SK-N-DZ (cell line): ENCODE measurements at places on chromosomes 16 and 17.
A peak's percentile ranks its signal among the peaks of the same experiment; 100 is the strongest.

- DNase-seq, result no peak
These were observed 313.2 kb upstream of the KCNJ16 start for GRCh38 chr17:69761767-69762321.

- no peak for DNase-seq
These were observed 5.2 kb downstream of the FLCN start for GRCh38 chr17:17231621-17232302.

DNA sequence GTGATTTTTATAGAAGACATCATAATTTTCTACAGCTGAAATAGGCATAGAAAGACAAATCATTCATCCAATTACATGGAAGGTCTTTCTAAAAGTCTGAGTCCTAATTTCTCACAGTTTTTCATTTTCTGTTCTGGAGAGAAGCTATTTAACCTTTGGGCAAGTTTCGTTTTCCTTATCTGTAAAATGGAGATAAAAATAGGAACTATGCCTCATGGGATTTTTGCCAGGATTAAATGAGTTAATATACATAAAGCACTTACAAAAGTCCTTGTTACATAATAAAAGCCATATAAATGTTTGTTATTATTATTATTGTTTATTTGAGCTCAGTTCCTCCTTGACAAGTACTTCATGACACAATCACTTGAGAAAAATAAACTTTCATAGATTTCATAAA lies 121.4 kb downstream of the SKAP1 start:
- DNase-seq, result no peak

DNA sequence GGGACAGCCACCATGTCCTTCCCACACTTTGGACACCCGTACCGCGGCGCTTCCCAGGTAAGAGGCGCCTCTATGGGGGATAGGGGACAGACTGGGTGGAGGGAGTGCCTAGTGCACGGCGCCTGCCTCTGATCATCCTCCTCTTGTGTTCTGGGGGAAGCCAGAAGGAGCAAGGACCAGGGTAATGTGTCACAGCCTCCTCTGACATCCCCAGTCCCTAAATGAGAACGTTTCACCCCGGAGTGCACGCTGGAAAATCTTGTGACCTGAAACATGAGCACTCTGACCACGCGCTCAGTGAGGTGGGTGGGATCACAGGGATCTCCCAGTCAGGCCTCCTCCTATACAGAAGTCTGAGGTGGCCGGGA lies 1.1 kb downstream of the IRX6 start:
- no peak for DNase-seq

GRCh38 chr17:30477774-30478115 lies 537 bp downstream of the GOSR1 start:
- DNase-seq, result no peak

DNA sequence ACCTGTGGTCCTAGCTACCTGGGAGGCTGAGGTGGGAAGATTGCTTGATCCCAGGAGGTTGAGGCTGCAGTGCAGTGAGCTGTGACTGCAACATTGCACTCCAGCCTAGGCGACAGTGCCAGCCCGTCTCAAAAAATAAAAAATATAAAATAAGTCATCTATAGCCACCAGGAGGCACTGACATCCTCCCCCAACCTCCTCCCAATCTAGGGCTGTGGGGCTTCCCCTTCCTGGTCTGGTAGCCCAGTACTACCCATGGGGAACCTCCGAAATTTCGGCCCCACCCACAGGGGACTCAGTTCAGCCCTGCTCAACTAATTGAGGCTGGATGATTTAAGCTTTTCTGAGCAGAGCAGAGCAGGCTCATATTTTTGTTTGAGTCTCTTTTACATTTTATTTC lies 3.2 kb downstream of the ZSCAN10 start:
- DNase-seq, result no peak

GRCh38 chr16:495127-495748 lies 32.3 kb upstream of the CAPN15 start:
- peak; percentile 56 for DNase-seq

GRCh38 chr16:27748868-27749546 lies 199.1 kb downstream of the KATNIP start:
- peak; percentile 40 for DNase-seq

DNA sequence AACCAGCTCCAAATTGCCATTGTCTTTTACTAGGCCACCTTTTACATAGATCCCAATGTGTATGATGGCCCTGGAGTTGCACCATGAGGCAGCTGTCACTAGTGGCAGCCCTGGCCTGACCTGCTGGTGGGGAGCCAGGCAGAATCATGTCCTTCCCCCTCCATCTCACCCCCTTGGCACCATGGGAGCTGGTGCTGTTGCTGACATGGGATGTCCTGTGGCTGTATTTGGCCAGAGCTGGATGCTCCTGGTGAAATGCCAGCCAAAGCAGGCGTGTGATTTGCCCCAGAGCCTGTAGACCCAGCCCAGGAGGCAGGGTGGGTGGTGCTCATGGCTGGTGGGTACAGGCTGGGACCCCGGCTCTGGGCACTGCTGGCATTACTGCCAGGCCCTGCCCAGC lies 18.6 kb downstream of the SLC12A3 start:
- no peak for DNase-seq

DNA sequence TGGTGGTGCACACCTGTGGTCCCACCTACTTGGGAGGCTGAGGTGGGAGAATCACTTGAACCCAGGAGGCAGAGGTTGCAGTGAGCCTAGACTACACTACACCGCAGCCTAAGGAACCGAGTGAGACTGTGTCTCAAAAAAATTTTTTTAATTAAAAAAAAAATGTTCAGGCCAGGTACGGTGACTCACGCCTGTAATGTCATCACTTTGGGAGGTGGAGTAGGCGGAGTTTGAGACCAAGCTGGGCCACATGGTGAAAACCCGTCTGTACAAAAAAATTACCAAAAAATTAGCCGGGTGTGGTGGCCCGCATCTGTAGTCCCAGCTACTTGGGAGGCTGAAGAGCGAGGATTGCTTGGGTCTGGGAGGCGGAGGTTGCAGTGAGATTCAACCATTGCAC lies 3.6 kb upstream of the FAM222B start:
- DNase-seq, result no peak

DNA sequence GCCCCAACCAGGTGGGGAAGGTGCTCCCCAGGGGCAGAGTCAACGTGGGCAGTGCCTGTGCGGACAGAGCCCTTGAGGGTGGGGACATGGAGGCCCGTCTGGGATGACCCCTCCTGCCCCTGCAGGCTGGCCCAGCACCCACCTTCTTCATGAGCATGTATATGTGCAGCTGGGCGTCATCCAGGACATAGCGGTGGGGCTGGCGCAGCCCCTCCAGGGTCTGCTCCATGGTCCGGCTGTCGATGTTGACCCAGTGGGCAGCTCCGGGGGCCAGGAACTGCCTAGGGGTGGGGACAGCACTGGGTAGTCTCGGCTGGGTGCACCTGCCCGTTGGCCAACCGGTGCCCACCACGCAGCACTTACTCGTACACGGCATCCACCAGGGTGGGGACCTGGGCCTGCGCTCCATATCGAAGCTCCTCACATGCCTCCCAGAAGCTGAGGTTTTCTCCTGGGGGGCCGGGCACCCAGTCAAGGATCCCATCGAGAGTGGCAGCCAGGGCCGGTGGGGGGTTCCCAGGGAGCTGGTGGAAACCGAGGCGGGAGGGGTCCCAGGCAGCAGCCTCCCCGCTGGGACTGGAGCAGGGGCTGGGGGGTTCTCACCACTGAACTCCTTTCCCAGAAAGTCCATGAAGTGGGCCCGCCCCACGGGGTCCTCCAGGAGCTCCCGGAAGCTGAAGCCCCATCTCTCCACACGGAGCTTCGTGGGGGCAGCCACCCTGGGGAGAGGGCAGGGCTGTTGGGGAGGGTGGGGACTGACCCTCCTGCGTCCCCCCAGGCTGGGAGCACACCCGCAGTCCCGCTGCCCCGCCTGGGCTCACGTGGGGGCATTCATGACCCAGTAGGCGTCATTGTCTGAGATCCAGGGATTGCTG lies 5.1 kb downstream of the RGS11 start:
- DNase-seq, result no peak

- DNase-seq, result no peak
These were observed 30.9 kb upstream of the SLC25A19 start for GRCh38 chr17:75319904-75320691.

- no peak for DNase-seq
These were observed 66.4 kb downstream of the CEP95 start for GRCh38 chr17:64573214-64573613.

- DNase-seq, result no peak
These were observed 53.7 kb downstream of the AMFR start for GRCh38 chr16:56371660-56371937.

GRCh38 chr16:82846806-82847205 lies 220.0 kb downstream of the CDH13 start:
- DNase-seq, result no peak

GRCh38 chr16:17926866-17927399 lies 409.6 kb downstream of the NPIPA8 start:
- no peak for DNase-seq

DNA sequence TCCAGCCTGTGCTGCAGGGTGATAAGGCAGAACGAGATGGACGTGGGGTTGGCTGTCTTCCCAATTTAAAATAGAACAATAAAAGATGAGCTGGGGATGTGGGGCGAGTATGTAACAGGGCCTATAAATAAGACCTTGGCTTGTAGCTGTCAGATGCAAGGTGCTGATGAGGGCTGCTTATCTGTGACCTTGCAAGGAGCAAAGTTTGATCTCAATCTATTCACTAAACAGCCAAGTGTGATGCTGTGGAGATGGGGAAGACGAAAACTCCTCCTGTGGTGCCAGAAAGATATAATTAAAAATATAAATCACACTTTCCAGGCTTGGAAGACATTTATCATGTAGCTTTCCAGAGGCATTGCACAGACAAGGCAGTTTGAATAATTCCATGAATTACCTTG lies 26.7 kb upstream of the TEX2 start:
- no peak for DNase-seq

GRCh38 chr16:790086-790485 lies 1.7 kb downstream of the CHTF18 start:
- no peak for DNase-seq

DNA sequence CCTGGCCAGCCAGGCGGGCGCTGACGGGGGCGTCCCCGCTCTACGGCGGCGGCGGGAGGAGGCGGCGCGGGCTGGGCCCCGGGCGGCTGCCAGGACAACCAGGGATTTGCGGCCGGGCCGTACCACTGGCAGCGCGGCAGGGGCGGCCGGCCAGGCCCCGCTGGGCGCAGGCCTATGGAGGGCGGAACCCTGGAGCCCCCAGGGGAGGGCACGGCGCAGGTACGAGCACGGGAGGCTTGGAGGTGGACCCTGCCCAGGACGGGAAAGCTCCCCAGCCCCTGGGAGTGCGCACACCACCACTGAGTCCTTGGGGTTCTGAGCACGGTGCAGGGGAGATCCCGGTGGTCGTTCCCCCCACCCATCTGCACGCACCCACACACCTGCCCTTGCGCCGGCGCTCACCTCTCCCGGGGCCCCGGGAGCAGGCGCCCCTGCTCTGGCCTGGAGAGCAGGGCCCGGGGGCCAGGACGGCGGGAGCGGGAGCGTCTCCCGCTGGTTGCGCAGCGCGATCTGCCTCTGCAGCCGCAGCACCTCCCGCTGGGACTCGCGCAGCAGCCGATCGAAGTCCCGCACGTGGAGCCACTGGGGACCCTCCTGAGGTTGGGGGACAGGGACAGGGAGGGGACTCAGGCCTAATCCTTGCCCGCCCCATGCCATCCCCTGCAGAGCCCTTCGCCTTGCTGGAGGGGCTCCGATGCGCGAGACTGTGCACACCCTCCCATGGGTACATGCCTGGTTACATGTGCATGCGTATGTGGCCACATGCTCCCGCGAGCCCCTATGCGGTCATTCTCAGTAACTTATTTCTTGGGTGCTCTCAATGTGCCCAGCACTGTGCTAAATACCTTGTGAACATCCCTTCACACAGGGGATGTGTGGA lies 3.9 kb downstream of the TSPOAP1 start:
- DNase-seq, result peak; percentile 54

- peak; percentile 14 for DNase-seq
These were observed 1.7 kb downstream of the CAPNS2 start for GRCh38 chr16:55568207-55568606.

GRCh38 chr16:30121741-30122571 lies 1.1 kb downstream of the MAPK3 start:
- no peak for DNase-seq

DNA sequence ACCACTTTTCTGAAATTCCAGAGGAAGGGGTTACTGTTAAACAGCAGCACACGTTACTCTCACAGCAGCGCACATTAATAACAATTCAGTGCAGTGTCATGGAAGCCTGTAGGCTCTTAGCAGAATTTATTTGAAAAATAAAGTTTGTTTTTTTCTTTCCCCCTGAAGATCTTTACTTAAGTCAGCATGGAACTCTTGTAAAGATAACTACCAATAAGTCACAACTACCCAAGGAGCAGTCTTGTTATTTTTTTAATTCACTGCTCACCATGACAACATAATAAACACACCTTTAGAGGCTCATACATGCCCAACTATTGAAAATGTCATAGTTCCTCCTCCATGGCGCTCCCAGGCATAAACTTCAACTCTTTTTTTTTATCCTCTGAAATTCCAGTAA lies 31.8 kb upstream of the PSMD7 start:
- no peak for DNase-seq

GRCh38 chr17:40361063-40361924 lies 3.2 kb downstream of the GJD3 start:
- no peak for DNase-seq

DNA sequence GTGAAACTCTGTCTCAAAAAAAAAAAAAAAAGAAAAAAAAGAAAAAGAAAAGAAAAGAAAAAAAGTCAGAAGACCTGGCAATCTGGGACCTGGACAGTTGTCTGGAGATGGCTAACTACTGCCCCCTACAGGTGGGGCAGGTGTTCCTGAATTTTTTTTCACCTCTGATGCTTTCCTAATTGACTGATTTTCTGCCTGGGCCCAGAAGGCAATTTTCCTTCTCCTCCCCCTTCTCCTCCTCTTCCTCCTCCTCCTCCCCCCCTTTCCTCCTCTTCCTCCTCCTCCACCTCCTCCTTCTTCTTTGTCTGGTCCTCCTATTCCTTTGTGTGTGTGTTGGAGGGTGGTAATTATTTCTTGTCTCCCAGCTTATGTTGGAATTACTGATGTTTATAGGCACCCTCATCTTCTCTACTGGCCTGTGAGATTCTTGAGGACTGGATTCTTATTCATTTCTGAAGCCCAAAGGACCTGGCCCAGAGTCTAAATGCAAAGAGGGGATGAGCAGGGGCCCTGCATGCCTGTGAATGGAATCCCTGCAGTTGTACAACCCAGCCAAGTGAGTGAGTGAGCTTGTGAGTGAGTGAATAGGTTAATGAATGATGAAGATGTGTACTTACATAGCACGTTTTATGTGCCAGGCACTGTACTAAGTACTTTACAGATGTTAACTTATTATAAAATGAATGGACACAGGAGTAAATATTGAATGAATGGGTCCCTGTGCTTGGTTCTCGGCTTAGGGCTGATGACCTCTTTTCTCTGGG lies 26.9 kb downstream of the IRX5 start:
- DNase-seq, result peak; percentile 34

GRCh38 chr16:2852731-2853507 lies 5.1 kb downstream of the PRSS22 start:
- no peak for DNase-seq
